ENCODE measurements at places on chromosomes 4 and X.

- DNase-seq: peak; percentile 58
These were observed 126.9 kb downstream of the ELOVL6 start for GRCh38 chr4:110071466-110071865.

GRCh38 chr4:15396157-15396800 is 31.6 kb upstream of the C1QTNF7 start:
- DNase-seq: no peak

- no peak for DNase-seq
These were observed 82.6 kb downstream of the ABLIM2 start for GRCh38 chr4:8076023-8076422.

DNA sequence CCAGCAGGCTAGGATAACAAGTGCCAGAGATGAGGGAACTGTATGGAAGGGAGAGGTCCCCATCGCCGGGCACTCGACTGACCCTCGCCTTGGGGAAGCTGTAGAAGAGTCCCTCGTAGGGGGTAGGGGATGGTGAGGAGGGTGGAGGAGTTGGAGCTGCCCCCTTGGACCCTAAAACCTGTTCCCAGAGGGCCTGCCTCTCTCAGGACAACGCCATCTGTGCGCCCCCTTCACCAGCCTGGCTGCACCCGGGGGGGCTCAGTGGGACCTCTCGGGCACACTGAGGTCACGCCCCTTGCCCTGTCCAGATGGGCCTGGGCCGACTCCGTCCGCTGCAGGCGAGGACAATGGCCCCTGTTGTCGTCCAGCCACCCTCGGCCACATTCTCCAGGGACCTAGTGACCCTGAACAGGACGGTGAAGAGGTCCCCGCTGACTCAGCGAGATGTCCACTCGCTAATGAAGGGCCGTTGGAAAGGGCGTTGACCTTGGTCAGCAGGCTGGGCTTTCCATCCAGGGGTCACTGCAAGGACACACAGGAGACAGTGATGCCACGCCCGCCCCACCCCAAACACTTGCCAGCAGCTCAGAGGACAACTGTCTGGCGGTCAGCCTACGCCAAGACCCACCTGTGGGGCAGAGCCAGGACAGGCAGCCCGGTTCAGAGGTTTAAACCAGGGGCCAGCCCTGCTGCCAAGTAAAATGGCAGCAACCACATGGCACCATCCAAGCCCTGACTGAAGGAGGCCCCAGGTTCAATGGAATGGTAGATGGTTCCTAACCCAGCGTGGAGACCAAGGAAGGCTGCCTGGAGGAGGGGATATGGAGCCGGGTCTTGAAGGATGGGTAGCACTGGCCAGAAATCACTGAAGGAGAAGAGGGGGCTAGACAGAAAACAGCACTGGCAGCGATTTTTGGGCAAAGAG is 51.2 kb downstream of the HMX1 start:
- no peak for DNase-seq

- DNase-seq: no peak
These were observed 1069.5 kb downstream of the DMD start for GRCh38 chrX:32141841-32142240.

GRCh38 chr4:72338060-72338459 is 231.0 kb downstream of the ADAMTS3 start:
- no peak for DNase-seq

- DNase-seq: no peak
These were observed 33.2 kb downstream of the PPARGC1A start for GRCh38 chr4:23856630-23857029.

DNA sequence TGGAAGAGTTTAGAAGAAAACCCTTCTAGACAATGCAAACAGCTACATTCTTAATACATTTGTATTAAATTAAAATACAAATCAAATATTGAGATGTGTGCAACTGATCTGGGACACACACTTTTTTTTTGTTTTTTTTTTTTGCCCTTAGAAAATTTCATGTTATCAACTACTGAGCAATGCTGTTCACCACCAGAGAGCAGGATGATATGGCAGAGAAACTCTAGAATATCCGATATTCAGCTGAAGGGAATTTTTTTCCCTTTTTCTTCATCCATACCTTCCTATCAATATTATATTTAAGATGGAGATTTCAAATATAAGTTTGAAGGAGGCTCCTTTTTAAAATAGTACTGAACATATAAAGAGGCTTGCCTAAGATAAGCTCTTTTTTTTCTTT is 1.0 kb downstream of the NDST3 start:
- no peak for DNase-seq

- no peak for DNase-seq
These were observed 92.0 kb downstream of the FNIP2 start for GRCh38 chr4:158860856-158861255.

DNA sequence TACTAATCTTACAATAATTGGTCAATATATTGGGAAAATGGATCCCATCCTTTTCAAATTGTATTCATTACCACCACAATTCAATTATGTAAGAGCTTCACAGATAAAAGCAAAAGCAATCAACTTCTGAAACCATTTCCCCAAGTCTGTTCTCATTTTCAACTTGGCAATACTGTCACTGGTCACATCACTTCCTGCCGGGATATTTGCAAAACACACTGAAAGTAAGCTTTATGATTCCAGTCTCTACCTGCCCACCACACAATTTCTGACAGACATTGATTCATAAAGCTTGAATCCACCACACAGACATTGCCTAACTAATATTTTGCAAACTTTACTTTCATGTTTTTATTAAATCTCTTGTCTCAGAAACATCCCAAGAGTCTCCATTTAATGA is 53.6 kb downstream of the LIN54 start:
- no peak for DNase-seq

GRCh38 chr4:134961963-134962362 is 760.4 kb upstream of the PABPC4L start:
- no peak for DNase-seq

DNA sequence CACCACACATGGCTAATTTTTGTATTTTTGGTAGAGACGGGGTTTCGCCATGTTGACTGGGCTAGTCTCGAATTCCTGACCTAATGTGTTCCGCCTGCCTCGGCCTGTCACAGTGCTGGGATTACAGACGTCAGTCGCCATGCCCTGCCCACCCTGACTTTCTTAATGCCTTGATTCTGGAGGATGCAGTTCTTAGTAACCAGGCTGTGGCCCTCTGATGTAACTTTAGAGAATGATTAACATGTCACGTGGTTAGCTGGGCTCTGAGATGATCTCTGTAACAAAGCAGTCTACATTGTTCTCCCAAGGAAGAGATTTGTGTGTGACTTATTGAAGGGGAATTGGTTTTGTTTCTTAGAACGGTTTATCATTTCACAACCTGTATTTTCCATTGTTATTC is 30.6 kb downstream of the ANK2 start:
- peak; percentile 83 for DNase-seq

DNA sequence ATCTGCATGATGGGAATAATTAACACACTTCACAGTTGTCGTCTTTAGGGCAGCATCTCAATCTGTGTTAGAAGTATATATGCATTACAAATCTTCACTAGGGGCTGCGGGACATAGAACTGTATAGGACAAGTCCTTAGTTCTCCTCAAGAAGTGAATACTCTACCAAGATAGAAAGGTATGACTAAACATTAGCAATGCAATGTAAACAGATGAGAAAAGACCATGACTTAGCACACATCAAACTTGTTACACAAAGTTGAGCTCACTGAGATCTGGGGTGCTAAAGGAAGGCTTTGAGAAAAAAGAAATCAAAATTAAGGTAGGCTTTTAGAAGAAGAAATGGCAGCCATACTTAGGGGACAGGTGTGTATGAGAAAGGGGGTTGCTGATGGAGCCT is 182.1 kb upstream of the MAP3K15 start:
- DNase-seq: no peak

- no peak for DNase-seq
These were observed 2.8 kb upstream of the RBM46 start for GRCh38 chr4:154778264-154778663.

All from globus pallidus (tissue), 1 donor.